ENCODE measurements at places on chromosomes 16 and 17.

GRCh38 chr16:48329138-48329537 is 56.1 kb downstream of the SIAH1 start:
- no peak for DNase-seq

GRCh38 chr16:71255721-71256120 is 25.2 kb upstream of the HYDIN start:
- DNase-seq = no peak

GRCh38 chr17:19306160-19307111 is 56.1 kb downstream of the B9D1 start:
- DNase-seq = peak; percentile 69

- peak; percentile 42 for DNase-seq
Measured at GRCh38 chr17:49779739-49780231, 8.7 kb upstream of the KAT7 start.

DNA sequence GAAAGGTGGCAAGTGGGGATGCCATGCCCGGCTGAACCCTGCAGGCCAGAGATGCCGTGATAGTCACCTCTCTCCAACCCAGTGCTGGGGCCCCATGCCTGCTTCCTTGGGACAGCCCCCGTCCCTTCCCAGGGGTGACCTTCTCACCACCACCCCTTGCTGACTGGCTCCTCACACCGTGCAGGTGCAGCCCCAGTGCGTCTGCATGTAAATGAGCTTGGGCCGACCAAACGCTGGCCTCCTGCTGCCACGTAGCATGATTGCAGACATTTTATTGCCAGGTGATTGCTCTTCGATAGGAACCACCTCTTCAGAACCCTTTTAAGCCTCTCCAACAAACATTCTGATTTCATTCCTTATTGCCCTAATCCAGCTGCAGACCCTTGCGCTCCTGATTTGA is 32.5 kb downstream of the ASIC2 start:
- no peak for DNase-seq

- no peak for DNase-seq
Measured at GRCh38 chr17:8791910-8792270, 7.3 kb downstream of the MFSD6L start.

GRCh38 chr17:1638624-1639300 is 6.8 kb downstream of the SCARF1 start:
- DNase-seq = no peak

DNA sequence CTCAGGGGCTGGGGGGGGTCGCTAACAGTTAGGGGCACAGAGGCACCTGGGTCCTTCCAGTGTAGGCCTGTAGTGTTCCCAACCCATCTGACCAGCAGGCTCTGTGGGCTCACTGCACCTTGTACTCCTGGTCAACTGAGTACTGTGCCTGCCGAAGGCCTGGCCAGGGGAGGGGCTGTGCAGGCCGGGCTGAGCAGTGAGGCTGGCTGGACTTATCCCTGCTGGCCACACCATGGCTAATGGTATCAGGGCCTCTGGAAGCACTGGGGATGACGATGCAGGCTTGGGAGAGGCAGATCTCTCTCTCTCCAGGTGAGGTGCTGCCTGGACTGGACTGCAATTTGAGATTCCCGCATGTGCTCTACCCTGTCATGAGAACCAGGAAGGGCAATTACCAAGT is 58.9 kb upstream of the SDK2 start:
- no peak for DNase-seq

GRCh38 chr16:11689031-11689840 is 21.0 kb downstream of the SNN start:
- peak; percentile 72 for DNase-seq

- DNase-seq = no peak
Measured at GRCh38 chr16:30372038-30372712, 1.9 kb upstream of the TBC1D10B start.

- no peak for DNase-seq
Measured at GRCh38 chr17:8798846-8799569, at the start of gene MFSD6L. Gene MFSD6L (minus strand): TSS chr17:8799365. CDS start chr17:8799120, 245 bp downstream.

GRCh38 chr16:30838876-30839471 is 52.0 kb upstream of the ZNF629 start:
- DNase-seq = no peak

- DNase-seq = no peak
Measured at GRCh38 chr17:10768750-10769251, 35.1 kb downstream of the TMEM238L start.

- no peak for DNase-seq
Measured at GRCh38 chr17:29342158-29342765, 47.9 kb upstream of the TAOK1 start.

- no peak for DNase-seq
Measured at GRCh38 chr17:11857006-11857405, 140.3 kb downstream of the ZNF18 start.

DNA sequence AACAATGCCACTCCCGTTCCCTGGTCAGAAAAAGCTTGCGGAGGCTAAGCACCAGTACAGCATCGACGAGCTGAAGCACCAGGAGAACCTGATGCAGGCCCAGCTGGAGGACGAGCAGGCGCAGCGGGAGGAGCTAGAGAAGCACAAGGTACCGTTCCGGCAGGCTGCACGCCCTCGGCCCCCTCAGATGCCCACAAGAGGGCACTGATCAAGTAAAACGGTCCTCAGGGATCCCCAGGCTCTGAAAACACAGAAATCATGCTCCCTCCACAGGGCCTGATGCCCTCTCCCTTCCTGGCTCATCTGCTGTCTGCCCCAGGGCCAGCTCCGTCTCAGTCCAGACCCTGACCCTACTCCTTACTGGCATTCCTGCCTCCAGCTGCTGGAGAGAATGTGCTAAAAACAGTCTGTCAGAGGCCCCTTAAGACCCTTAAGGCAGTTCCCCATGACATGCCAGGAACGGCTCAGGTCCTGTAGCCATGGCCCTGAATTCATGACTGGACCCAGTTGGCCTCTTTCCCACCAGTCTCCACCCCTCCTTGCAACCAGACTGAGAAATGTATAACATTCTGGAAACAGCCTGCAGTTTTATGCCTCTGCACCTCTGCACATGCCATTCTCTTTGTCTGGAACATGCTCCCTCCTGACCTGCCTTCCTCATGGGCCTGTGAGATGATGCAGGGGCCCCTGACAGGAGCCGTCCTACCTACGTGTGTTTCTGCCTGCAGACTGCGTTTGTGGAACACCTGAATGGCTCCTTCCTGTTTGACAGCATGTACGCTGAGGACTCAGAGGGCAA is 21.8 kb downstream of the DRC3 start:
- DNase-seq = no peak

GRCh38 chr17:147796-148740 is 10.7 kb downstream of the SCGB1C2 start:
- no peak for DNase-seq

DNA sequence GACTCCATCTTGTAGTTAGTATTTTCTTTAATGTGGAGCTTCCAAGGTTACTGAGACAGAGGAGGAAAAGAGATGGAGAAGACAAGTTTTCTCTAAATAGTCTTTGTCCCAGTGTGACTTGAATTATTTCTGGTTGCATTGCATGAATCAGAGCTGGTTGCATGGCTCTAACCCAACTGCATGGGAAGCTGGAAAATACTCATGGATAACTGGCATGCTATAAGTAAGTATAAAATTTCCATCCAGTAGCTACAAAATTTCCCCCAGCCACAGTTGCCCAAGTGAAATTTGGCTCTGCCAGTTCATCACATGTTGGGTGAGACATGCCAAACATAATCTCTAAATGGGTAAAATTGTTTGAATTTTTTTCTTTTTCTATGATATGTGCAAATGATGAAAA is 1161.5 kb downstream of the CDH11 start:
- DNase-seq = no peak

- DNase-seq = no peak
Measured at GRCh38 chr16:265002-265529, 10.7 kb downstream of the RGS11 start.

GRCh38 chr17:82823004-82823403 is 16.8 kb downstream of the ZNF750 start:
- no peak for DNase-seq

DNA sequence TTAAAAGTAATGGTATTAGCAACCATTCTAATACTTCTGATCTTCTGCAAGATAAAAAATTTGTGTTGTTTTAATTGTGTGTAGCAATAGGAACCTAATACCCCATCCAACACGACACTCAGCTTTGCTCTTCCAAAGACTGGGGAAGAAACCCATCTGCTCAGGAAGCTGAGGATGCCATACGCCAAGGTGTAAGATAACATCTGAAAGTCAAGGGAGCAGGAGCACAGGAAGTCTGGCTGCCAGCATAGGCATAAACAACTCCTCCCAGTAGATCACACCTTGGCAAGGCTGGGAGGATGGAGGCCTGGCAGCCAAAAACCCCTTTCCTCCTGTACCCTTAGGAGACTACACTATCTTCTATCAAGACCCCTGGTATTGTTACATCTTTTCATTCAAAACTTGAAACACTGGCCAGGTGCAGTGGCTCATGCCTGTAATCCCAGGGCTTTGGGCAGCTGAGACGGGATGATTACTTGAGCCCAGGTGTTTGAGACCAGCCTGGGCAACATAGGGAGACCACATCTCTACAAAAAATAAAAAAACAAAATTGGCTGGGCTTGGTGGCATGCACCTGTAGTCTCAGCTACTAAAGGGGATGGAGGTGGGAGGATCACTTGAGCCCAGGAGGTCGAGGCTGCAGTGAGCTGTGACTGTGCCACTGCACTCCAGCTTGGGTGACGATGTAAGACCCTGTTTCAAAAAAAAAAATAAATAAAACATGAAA is 5.7 kb upstream of the SPHK1 start:
- no peak for DNase-seq

DNA sequence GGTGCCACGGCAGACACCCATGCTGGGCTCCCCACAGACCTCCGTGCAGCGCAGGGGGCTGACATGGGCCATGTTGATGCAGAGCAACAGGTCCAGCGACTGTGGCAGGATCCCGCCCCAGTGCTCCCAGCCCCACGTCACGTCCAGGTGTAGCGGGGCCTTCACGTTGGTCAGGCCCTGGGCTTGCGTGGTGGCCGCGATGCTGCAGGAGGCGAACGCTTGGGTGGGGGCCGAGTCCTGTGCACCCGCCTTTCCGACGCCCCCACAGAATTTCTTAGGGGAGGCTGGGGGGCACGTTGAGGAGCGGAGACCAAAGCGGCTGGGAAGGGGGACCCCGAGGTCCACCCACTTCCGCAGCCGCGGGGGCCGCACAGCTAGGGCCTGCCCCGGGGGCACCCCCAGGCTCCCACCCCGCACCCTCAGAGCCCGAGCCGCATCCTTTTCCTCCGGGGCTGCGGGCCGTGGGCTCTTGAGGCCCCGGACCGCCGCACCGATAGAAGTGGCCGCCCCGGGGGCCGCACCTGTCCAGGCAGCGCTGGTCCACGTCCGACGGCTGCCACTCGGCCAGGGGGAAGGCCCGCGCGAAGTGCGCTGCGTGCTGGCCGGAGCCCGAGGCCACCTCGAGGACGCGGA is 416 bp downstream of the METTL26 start:
- no peak for DNase-seq

DNA sequence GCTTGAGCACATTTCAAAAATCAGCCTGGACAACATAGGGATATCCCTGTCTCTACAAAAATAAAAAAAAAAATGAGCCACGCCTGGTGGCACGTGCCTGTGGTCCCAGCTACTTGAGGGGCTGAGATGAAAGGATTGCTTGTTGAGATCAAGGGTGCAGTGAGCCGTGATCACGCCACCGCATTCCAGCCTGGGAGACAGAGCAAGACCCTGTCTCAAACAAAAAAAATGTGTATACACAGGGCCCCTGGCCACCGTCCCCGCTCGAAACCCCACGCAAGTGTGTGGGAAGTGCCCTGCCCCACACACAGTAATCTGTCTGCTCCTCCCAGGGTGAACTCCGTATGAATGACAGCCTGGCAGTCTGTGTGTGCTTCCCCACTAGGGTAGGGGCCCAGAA is 93.0 kb upstream of the RPL38 start:
- DNase-seq = no peak

DNA sequence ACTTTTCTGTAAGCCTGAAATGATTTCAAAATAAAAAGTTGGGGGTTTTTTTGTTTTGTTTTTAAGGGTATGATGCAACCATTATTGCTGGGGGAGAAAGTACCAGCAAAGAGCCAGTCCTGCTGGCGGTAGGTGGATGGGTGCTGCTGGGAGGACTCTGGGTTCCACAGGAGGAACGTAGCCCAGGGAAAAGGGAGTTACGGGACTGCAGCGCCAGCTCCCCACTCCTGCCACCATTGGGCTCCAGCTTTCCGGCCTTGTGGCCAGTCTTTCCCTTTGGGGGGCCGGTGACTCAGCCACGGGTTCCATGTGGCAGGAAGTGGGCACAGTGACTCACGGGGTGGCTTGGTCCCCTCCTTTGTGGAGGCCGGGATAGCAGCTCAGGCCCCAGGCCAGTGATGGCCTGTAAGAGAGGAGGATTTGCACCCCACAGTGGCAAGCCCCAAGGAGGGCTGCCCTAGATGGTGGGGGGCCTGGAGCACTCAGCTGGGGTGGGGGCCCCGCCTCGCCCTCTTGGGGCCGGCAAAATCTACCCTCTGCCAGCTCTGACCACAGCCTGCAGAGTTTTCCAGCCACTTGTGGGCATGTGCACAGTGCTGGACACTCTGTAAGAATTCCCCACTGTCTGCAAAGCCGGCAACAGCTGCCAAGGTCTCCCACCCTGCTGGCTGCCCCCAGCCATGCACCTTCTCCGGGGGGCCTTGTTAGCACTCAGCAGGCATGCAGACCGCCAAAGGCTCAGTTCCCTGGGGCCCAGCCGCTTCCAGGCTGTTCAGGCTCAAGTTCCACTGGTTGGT is 30.4 kb downstream of the SOCS3 start:
- DNase-seq = no peak

- DNase-seq = peak; percentile 43
Measured at GRCh38 chr17:55580596-55581133, 69.4 kb upstream of the SMIM36 start.

DNA sequence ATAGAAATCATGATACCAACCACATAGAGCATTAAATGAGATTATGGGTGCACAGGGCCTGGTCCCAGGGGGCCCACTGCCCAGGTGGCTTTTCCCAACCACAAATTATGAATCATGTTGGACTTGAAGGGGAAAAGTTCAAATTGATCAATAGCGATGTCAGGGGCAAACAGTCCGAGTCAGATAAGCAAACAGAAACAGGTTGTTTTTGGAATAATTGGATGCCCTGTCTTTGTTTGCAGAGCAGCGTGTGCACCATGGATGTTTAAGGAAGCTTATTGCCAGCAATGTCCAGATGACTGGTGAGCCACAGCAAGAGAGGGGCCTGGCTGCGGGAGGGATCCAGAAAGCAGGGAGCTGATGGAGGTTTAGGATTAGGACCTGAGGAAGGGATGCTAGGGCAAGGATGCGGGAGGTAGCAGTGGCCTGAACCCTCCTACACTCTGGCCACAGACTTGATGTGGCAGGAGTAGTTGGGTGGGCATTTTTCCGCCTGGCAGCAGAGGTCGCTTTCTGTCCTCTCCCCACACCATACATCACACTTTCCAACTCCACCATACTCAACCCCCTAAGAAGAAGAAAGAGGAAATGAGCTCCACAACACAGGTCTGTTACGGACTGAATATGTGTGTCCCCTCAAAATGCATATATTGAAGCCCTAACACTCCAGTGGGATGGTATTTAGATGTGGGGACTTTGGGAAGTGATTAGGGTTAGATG is 266.4 kb upstream of the RPL38 start:
- DNase-seq = no peak

GRCh38 chr16:48405153-48405552 is 19.9 kb upstream of the SIAH1 start:
- DNase-seq = no peak

DNA sequence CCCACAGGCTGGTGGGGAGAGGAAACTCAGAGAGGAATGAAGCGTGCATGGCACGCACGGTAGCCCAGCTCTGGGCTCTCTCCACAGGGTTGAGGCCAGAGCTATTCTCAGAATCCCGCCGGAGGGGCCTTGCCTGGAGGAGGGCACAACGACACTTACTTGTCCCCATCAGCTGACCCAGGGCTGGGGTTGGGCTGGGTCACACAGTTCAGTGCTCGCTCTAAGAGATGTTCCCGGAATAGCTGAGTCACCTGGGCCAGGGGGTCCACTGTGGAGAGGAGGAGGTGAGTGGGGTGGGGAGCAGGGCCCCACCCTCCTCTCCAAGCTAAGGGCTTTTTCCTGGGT is 21.8 kb downstream of the SREBF1 start:
- no peak for DNase-seq

Data from GM13976 (cell line).